Coronary artery (tissue), 2 donors: ENCODE measurements at places on chromosomes 2 and 18.

DNA sequence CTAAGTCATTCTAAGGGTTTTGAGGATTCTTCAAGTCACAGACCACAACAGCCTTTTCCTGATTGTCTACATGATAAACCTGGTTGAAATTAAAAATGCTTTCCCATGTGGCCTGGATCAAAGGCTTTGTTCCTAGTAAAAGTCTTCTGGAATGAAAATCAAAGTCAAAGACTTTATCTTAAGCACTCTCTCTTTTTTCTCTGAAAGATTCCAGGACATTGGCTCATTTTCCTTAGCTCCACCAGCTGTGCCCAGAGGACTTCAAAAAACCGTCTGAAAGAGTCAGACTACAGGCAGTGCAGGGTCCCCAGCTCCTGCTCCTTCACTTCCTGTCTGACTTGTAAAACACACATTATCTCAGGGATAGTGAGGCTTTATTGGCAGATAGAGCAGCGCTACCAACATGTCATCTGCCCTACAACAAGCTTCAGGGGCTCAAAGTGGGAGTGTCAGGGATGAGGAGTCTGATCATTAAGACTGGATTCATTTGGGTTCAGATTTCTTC lies 148.2 kb downstream of the ESCO1 start:
- DNase-seq = no peak

GRCh38 chr18:29174891-29175290 lies 998.0 kb upstream of the CDH2 start:
- DNase-seq = no peak

GRCh38 chr18:3916082-3916481 lies 466.1 kb downstream of the TGIF1 start:
- no peak for DNase-seq

GRCh38 chr2:73285159-73285739 lies 971 bp upstream of the FBXO41 start:
- no peak for DNase-seq

GRCh38 chr2:25301453-25302352 lies 40.0 kb downstream of the DNMT3A start:
- no peak for DNase-seq

DNA sequence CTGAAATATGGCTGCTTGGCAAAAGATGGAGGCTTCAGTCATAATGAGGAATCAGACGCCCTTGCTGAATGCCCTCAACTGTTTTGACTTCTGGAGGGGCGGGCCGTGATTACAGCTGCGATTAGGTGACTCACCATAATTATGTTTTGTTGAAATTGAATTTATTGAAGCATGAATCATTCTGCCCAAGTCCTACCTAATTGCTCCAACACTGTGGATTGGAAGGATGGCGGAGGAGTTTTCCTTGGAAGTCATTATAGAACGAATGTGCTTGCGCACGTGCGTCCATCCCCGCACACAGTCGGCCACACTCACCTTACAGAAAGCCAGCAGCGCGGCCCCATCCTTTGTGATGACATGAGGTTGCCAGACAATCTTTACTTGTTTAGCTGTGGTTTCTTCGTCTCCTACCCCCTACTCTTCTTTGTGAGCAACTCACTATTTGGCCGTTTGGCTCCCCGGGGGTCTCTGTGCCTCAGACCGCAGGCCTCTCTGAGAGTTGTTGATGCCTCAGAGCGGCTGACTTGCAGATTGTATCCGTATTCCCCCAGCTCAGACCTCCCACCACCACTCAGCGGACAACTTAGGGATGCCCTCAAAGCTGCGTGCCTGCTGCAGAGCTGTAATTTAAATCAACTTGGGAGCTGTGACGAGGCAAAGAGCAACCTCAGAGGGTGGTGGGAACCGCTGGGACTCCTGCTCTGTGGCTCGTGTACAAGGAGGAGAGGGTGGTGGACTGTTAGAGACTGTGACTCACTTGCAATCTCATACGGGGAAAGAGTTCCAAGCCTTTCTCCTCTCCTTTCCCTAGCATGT lies 513.4 kb downstream of the TNS1 start:
- no peak for DNase-seq

- DNase-seq = no peak
These were observed 172.9 kb upstream of the SETBP1 start for GRCh38 chr18:44507729-44508325.

GRCh38 chr2:187466129-187466792 lies 18.2 kb upstream of the CALCRL start:
- DNase-seq = no peak

- DNase-seq = no peak
These were observed 95.2 kb upstream of the BOD1L2 start for GRCh38 chr18:57051657-57052044.

GRCh38 chr2:234026693-234027254 lies 23.7 kb upstream of the SPP2 start:
- no peak for DNase-seq

DNA sequence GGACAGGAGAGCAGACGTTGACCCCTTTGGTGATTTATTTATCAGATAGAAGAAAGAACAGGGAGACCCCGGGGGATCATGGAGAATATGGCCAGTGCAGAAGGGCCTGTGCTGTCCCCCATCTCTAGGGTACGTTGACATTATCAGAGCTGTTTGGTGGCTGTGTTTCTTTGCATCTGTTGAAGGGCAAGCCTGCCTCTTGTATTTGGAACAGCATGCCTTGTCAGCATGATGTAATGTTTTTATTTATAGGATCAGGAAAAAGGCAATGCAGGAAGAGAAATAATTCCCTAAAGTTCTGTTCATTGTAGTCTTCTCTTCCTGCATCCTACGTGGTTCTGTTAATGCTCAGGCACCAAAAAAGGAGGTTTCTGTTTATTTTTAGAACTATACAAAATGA lies 49.8 kb upstream of the CABYR start:
- no peak for DNase-seq

DNA sequence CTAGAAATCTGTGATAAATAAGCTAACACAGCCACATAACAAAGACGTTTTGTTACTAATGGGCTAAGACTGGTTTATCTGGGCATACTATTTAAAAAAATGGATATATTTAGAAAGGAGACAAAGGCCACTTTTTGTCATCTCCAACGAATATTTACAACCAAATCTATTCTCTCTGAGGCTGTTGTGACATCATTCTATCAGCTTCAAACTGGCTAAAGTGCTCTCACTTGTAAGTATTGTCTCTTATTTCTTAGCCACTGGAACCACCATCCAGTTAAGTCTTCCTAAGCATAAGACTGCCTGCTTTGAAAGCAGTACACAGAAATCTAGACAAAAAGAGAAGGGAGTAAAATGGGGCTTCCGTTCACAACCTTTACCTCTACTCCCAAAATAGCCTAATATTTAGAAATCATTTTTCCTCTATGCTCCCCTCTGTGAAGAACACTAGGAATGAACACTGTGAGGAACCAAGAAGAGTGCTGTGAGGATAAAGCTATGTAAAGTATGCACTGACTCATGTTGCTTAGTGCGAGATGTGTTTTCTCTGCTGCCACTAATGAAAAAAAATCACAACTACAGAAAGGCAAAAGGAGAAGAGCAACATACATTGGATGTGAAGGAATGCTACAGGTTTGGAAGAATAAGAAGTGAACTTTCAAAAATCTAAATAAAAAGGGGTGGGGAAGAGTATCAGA lies 264.1 kb downstream of the EXOC6B start:
- DNase-seq = no peak

GRCh38 chr2:220887271-220887870 lies 684.7 kb downstream of the EPHA4 start:
- no peak for DNase-seq

DNA sequence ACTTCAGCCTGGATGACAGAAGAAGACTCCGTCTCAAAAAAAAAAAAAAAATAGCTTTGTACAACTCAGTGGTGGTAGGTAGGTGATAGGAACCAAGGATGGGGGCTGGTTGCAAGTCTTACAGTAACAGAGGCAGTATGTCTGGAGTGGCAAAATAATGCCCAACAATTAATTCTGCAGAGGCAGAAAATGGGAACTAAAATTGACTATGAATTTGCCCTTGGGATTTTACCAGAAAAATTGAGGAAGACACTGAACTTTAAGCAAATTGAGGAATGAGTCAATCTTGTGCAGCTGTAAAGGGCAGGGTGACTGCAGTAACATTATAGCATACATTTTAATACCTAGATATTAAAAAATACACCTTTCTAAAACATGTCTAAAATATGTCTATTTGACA lies 292.1 kb upstream of the FBXO11 start:
- DNase-seq = no peak

- DNase-seq = no peak
These were observed 10.9 kb downstream of the MEP1B start for GRCh38 chr18:32200766-32201165.

DNA sequence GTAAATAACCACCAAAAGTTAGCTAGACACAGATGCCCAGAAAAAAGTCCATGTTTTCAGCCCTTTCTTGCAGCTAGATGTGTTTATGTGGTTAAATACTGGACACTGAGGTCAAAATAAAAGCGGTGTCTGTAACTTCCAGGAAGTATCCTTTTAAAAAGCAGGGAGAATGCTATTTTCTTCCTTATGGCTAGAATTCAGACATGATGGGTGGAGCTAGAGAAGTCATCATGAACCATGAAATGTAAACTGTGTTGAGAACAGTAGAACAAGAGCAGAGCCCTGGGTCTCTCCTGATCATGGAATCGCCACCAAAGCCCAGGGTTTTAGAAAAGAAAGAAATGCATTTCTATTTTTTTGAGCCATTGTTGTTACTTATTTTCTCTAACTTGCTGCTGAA lies 41.3 kb upstream of the GALNT3 start:
- DNase-seq = no peak

DNA sequence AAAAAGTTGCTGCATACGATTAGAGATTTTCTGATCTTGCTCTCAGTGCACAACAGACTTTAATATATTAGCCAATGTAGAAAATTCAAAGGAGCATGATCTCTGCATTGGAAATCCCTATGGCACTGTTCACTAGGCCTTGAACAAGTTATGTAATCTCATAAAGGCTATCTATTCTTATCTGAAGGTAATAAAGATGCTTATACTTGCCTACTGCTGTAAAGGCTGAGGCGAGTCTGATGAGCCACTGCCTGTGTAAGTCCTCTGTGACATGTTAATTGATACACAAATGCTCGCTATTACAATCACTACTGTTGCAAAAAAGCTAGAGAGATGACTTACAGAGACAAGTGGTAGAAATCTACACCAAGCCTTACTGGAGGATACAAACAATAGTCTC lies 207.4 kb downstream of the EPHA4 start:
- no peak for DNase-seq

GRCh38 chr2:70919672-70920366 lies 15.9 kb upstream of the ATP6V1B1 start:
- DNase-seq = peak; percentile 80

DNA sequence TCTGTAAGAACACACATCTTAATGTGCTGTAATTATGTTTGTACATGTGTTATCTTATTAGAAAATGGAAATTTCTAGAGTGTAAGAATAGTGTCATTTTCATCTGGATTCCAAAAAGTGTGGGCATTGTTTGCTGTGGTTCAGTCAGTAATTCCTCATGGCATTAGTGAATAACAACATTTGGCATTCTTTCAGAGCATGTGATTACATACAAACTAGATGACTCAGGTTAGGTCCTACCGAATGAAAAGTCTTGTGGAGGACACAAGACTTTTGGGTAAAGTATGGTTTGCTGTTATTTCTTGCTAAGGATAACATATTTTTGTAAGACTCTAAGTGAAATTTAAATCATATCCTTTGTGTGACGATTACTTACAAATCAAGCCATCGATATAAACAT lies 593.1 kb upstream of the NRXN1 start:
- no peak for DNase-seq

DNA sequence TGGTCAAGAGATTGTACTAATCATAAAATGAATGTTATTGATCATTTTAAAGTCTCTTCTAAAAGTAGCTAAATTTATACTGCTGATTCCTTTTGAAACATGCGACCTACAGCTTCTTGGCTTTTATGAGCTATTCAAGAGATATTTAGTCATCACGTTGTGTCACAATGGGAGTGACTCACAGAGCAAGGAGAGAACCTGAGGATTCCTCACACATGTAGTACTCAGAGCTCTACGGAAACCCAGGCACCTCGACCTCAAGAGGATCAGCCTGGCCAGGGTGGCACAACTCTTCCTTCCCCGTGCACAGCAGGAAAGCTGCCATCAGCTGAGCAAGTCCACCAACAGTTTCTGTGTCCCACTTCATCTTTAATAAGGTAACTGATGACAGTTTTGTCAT lies at the start of gene DHRS9:
DHRS9 (plus strand) TSS at position 223 of the 400 bp plus-strand sequence. CDS start 12,019 bp downstream, outside the sequence.
- DNase-seq = no peak

- DNase-seq = no peak
These were observed 214.4 kb upstream of the LRATD1 start for GRCh38 chr2:14418115-14418514.

GRCh38 chr2:144511226-144511810 lies 8.6 kb downstream of the ZEB2 start:
- no peak for DNase-seq

DNA sequence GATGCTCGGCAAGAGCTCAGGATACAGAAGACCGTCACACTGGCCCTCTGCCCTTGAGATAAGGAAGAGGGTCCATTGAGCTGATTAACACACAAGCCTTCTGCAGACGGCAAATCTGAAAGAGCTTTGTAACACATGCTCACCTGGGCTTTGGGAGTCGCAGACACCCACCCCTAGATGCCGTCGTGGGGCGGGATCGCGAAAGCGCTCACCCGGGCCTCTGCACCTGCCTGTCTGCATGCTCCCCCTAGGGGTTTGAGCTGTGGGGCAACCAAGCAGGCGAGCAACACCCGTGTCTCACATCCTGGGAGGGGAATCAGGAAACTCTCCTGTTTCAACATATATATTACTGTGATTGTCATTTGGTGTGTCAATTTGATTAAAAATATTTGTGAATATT lies 99.8 kb upstream of the KCNH7 start:
- no peak for DNase-seq

GRCh38 chr2:24972315-24972961 lies 683 bp upstream of the DNAJC27 start:
- DNase-seq = peak; percentile 73

DNA sequence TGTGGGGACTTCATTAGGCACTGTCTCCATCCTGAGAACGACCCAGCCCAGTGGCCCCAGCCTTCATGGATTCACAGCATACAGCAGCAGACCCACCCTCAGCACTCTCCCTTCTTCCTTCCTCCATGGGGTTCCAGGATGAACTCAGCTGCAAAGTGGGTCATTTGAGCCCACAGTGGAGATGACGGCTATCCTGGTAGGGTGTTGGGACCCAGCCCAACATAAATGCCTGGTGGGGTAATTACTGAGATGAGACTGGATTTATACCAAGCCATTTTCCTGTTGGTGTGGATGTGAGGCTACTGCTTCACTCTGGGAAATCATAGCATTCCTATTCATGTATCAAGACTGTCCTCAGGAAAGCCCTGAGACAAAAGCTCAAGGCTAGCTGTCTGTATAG lies 536.7 kb upstream of the TNP1 start:
- DNase-seq = no peak
